Stimulated activated CD8-positive, alpha-beta memory T cell treated with anti-CD3 and anti-CD28 coated beads, Interleukin-7, amount 100 ng/mL, for 1 hour (primary cell): ENCODE measurements at places on chromosomes 7 and 10.

DNA sequence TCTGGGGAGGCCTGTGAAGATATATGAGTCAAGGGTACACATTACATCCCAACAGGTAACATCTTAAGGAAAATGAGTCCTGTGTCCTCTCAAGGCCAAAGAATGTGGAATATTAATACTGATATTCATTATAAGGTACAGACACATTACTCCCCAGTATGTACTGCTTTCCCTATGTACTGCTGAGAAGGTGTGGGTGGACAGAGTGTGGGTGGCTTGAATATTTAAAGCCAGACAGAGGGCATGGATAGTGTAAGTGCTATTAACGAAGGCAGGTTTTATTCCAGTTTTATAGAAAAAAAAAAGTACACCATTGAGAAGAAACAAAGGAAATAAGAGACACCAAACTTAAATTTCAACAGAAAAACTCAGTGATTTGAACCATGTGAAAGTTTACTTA is 1054.4 kb downstream of the XPNPEP1 start:
- no peak for DNase-seq

DNA sequence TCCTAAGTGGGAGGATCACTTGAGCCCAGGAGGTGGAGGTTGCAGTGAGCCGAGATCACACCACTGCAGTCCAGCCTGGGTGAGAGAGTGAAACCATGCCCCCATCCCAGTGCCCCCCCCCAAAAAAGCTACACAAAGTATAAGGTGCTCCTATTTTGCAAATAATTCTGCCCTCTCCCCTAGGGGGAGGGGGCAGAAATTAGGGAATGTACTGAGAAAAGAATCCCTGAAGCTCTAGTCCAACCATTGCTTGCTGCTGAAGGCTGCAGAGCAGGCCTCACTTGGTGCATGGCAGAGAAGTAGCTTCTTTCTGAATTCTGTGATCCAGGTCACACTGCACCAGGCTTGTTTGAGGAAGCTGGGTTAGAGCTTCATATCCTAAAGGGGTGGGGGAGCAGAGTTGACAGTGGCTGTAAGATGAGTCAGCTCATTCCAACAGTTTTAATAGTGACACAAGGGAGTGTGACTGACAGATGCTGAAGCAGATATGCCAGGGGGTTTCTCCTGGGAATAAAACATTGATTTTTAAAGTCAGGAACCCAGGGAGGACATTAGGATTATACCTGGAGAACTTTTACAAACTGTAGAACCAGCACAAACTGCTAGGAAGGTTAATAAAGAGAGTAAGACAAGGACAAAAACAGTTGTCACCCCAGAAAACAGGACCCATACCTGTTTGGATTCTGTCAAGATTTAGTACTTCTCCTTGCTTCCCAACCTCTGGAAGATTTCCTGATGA is 32.8 kb upstream of the STRIP2 start:
- DNase-seq = no peak

- DNase-seq = no peak
Measured at GRCh38 chr7:66930341-66930740, 9.3 kb downstream of the TMEM248 start.

GRCh38 chr7:103031781-103032180 is 42.8 kb downstream of the FBXL13 start:
- DNase-seq = no peak

DNA sequence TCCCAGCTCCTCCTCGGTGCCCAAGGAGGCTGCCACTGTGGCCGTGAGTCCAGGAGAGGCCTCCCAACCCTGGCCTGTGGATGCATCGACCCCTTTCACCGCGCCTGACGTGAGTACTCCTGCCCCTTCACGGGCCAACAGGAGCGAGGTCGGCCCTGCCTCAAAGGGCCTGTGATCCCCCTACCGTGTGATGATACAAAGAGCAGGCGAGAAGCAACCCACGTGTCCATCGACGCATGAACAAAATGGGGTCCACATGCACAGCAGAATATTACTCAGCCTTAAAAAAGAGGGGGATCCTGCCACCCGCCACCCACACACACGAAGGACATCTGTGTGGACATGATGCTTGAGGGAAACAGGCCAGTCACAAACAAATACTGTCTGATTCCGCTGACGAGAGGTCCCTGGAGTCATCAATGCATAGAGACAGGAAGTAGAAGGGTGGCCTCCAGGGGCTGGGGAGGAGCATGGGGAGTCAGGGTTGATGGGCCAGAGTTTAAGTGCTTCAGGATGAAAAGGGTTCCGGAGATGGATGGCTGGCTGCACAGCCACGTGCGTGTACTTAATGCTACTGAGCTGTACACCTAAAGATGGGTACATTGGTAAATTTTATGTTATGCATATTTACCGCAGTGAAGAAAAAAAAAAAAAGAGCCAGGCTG is 151.9 kb downstream of the PRKAG2 start:
- no peak for DNase-seq

- no peak for DNase-seq
Measured at GRCh38 chr10:121322776-121323175, 275.5 kb downstream of the FGFR2 start.

GRCh38 chr10:43227911-43228782 is 38.7 kb downstream of the RASGEF1A start:
- no peak for DNase-seq

DNA sequence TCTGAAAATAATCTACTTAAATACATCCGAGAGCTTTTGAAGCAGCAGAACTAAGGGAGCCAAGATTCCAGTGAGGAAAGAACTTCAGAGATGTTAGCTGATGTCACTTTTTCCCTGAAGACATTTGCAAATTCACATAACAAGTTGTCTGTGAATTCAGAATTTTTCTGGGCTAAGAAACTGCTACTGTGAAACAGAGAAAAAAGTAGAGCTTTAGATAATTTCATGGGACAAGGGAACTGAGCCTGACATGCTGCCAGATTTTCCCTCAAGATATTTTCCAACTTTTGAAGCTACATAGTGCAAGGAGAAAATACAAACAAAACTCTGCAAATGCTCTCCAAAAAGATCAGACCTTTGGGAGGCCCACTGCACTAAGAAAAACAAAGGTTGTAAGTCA is 484.2 kb downstream of the ANKRD7 start:
- DNase-seq = no peak

GRCh38 chr7:75727881-75728593 is 10.7 kb downstream of the HIP1 start:
- DNase-seq = no peak

DNA sequence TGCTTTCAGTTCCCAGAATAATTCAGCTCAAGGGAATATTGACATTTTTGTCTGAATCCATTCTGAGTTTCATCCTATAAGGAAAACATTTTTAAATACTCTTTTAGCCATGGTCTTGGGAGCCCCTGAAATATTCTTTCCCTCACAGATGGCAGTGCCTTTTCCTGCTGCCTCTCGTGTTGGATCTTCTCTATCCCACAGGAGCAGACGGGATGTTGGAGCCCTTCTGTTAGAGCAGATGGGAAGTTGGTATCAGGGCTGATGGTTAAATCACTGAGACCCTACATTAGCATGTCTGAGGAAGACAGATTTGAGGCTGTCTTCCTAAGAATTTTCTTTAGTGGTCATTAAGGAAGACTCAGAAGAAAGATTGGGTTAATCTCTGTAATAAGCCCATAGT is 737.8 kb downstream of the LRMDA start:
- no peak for DNase-seq

DNA sequence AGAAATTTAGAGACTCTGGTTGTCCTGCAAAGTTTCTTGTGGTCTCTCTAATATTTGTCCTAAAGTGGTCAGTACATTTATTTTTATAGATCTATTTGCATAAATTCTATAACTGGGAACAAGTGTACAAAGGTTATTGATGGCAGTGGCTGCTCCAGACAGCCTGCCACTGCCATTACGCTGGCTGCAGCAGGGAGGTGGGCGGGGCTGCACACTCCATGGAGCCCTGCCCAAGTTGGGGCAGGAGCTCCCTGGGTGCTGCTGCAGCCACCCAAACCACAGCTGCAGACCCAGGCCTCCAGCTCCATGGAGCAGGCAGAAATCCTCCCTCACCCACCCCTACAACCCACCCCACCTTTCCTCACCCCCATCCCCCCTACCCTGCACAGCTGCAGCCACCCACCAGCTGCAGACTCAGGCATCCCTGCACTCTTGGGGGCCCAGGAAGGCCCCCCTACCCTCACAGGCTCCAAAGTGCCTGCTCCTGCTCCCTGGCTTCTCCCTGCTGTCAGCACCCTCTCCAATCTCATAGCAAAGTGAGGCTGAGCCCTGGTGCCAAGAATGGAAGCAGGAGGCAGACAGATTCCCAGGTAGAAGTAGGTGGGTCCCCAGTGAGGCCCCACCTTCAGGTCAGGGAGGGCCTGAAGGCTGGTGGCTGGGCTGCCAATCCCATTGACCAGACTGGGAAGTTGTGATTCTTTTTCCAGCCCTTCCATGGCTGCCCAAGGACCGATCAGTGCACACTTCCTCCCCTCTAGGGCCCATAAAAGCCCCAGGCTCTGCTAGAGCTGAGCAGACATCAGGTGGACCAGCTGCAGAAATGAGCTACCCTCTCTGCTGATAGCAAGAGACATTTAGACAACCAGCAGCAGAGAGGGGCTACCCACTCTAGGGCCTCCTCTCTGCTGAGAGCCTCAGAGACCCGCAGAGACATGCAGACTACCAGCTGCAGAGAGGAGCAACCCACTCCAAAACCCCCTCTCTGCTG is 4.8 kb upstream of the CYP3A43 start:
- no peak for DNase-seq

DNA sequence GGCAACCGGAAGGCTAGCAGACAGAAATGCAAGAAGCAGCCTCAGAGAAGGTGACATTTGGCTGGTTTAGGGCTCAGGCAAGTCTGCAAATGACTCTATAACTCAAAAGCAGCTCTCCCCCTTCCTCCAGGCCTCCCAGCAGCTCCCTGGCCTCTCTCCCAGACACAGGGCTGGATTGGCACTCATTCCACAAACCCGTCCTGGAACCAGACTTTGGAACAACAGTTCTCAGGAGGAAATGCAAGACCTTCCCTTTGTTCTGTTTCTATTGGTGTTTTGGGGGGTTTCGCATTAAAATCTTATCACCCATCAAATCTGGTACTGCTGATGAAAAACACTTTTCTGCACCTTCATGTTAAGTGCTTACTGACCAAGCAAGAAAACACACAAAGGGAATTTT is 40.3 kb upstream of the EFCAB10 start:
- DNase-seq = no peak

DNA sequence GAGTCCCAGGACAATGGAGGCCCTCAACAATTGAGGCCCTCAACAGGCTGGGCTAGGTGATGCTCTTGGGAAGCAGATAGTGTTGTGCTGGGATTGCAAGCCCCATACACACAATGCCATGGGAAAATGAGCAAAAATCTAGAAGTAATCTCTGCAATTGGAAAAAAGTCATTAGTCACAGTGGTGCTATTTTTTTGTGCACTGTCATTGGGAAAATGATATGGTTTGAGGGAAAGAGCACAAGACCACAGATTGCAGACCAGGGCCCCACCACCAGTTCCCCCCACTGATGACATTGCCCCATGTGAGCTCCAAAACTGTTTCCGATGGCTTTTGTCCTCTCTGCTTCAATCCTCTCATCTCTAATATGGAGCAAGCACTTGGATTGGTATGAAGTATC is 1.9 kb downstream of the KCTD7 start:
- DNase-seq = no peak

DNA sequence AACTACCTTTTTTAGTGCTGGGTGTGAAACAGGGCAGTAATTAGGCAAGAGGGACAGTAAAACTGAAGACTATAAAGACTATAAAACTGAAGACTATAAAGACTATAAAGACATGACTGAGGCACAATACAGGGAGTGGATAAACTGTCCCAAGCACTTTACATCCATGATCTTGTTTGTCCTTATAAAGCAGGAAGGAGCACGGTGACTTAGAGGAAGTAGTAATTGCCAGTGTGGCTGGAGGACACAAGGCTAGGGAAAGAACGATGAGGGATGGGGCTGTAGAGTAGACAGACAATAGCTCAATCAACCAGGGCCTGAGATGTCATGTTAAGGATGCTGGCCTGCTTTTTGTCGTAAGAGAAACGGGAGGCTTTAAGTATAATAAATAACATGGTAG is 26.0 kb downstream of the DNAJC12 start:
- no peak for DNase-seq

DNA sequence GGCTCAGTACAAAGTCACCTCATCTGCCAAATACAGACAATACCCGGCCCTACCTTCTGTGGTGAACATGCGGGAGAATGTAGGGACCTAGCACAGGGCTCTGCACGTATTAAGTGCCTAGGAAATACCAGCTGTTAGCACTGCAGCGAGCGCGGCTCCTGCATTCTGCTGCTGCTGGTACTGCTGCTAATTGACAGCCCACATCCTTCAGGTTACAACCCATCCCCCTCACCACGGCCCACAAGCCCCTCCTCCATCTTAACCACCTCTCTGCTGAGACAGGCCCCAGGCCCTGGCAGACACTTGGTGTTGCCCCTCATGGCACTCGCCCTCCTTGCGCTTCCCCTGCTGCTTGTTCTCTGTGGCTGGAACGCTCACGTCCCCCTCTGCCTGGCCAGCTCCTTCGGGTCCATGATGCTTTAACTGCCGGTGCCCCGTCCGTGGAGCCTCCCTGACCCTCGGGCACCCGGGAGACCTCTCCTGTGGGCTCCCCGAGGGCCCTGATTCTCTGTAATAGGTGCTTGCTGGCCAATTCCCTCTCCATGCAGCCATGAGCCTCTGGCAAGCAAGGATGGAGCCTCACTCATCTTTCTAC is 53.3 kb upstream of the LOXL4 start:
- no peak for DNase-seq

DNA sequence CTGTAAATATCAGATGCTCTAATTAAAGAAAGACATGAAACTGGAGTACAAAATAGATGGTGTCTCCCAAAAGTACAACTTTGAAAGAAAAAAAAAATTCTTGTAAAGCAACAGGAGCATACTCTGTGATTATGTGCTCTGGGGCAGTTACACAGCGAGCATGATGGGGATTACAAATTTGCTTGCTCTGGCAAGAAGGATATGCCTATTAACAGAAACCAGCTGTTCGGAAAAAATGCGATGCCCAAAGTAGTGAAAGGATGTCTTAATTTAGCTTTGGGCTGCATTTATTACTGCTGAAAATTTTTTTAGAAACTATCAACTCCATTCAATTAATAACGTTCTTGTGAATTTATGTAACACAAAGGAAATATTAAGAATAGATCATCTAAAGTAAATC is 256.9 kb upstream of the TPK1 start:
- no peak for DNase-seq

GRCh38 chr7:17622451-17622850 is 317.8 kb downstream of the SNX13 start:
- no peak for DNase-seq

GRCh38 chr7:47649919-47650318 is 68.0 kb upstream of the TNS3 start:
- no peak for DNase-seq

- DNase-seq = no peak
Measured at GRCh38 chr10:121078672-121079102, 227.5 kb downstream of the WDR11 start.

GRCh38 chr10:32149252-32149955 is 93.2 kb upstream of the KIF5B start:
- no peak for DNase-seq

GRCh38 chr10:8050556-8051108 is 3.9 kb upstream of the GATA3 start:
- no peak for DNase-seq

GRCh38 chr7:101207459-101207858 is 6.6 kb upstream of the MOGAT3 start:
- no peak for DNase-seq
